ENCODE measurements at places on chromosomes 3 and 15. TPM values are rescaled to one million over a fixed set of nuclear protein-coding genes. Genes with fewer than 3 reads are reported as not detected.

Gene IL17RB
- polyA plus RNA-seq, result 14.6 TPM

Gene TEX55
- not detected for polyA plus RNA-seq

Gene ASB7
- polyA plus RNA-seq, result 17.5 TPM

Gene ZBED2
- polyA plus RNA-seq, result 0.49 TPM

Gene KLHL40
- polyA plus RNA-seq, result 0.03 TPM

Gene TMEM40
- polyA plus RNA-seq, result 1.1 TPM

Gene CELSR3
- 1.2 TPM for polyA plus RNA-seq

Gene GMNC
- 5.3 TPM for polyA plus RNA-seq

Gene CLDN16
- polyA plus RNA-seq, result 56.2 TPM

Gene GRAMD2A
- polyA plus RNA-seq, result 7.8 TPM

Gene SLCO2A1
- polyA plus RNA-seq, result 19.0 TPM

Gene MORC1
- polyA plus RNA-seq, result 0.79 TPM

Gene ACTRT3
- 4.9 TPM for polyA plus RNA-seq

Gene SCAANT1
- 0.90 TPM for polyA plus RNA-seq

Gene OSTN
- 19.2 TPM for polyA plus RNA-seq

Gene ATP8B4
- polyA plus RNA-seq, result 3.6 TPM

Gene PLSCR2
- 0.61 TPM for polyA plus RNA-seq

Gene LMCD1
- 30.1 TPM for polyA plus RNA-seq

Gene FBLN2
- 30.8 TPM for polyA plus RNA-seq

DNA sequence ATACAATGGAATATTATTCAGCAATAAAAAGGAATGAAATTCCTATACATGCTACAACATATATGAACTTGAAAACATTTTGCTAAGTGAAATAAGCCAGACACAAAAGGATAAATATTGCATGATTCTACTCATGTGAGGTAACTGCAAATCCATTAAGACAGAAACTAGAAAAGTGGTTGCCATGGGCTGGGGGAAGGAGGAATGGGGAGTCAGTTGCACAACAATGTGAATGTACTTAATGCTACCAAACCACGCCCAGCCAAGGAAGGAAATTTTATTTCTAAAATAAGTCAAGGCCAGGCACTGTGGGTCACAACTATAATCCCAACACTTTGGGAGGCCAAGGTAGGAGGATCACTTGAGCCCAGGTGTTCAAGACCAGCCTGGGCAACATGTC is 9.8 kb upstream of the GMPPB start:
- DNase-seq, result no peak

- no peak for DNase-seq
Observed at GRCh38 chr3:23402728-23403492, 199.8 kb downstream of the UBE2E2 start.

DNA sequence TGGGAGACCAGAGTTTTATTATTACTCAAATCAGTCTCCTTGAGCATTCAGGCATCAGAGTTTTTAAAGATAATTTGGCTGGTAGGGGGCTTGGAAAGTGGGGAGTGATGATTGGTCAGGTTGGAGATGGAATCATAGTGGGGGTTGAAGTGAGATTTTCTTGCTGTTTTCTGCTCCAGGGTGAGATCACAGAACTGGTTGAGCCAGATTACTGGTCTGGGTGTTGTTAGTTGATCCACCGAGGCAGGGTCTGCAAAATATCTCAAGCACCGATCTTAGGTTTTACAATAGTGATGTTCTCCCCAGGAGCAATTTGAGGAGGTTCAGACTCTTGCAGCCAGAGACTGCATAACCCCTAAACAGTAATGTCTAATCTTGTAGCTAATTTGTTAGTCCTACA is 141.0 kb downstream of the OTOL1 start:
- DNase-seq, result no peak

DNA sequence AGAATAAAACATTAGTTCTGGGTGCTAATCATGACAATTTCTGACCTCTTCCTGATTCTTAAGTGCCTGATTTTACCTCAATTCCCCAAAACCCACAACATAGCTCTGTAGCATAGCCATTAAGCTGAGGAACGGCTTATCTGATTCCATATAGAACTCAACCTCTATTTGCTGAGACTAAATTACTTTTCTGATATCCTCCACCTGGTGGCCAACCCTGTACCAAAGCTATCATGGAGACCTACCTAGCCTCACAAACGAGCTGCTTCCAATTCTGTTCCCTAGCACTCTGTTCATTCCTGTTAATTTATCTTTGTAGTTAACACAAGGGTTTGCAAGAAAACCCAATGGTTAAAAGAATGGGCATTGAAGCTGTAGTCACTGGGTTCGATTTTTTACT is 245.2 kb downstream of the PLOD2 start:
- DNase-seq, result no peak

- DNase-seq, result no peak
Observed at GRCh38 chr3:172279191-172279640, 169.0 kb downstream of the GHSR start.

GRCh38 chr15:72859017-72859756 is 75.6 kb upstream of the ADPGK start:
- no peak for DNase-seq

- no peak for DNase-seq
Observed at GRCh38 chr3:177589041-177589650, 391.9 kb upstream of the TBL1XR1 start.

GRCh38 chr3:22453906-22454535 is 703.0 kb upstream of the ZNF385D start:
- no peak for DNase-seq

DNA sequence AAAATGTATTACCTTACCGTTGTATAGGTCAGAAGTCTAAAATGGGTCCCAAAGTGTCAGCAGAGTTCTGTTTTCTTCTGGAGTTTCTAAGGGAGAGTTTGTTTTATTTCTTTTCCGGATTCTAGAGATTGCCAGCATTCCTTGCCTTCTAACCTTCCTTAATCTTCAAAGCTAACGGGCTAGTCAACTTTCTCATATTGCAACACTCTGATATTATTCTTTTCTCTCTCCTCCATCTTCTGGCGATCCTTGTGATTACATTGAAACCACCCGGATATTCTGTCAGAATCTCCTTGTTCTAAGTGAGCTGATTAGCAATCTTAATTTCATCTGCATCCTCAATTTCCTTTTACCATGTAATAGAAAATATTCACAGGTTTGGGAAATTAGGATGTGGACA is 36.2 kb upstream of the AADACL2 start:
- no peak for DNase-seq

- DNase-seq, result no peak
Observed at GRCh38 chr15:76203346-76204108, 107.7 kb downstream of the ETFA start.

- DNase-seq, result no peak
Observed at GRCh38 chr15:70035719-70036077, 62.0 kb downstream of the TLE3 start.

DNA sequence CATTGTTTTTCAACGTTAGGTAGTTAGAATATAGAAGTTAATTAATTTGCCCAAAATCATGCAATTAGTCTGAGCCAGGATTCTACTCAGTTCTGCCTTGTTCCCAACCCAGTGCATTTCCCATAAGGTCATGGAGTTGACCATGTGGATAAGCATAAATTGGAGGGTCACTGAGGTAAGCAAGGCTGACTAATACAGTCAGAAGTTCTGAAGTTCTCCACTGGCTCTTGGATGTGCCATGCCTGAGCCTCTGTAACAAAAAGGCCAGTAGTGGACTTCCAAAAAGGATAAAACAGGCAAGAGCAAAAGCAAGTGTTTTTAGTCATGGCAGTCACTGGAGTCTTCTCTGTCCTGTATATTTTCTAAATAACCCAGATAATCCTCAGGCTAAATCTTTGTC is 124.4 kb upstream of the PHLDB2 start:
- no peak for DNase-seq

DNA sequence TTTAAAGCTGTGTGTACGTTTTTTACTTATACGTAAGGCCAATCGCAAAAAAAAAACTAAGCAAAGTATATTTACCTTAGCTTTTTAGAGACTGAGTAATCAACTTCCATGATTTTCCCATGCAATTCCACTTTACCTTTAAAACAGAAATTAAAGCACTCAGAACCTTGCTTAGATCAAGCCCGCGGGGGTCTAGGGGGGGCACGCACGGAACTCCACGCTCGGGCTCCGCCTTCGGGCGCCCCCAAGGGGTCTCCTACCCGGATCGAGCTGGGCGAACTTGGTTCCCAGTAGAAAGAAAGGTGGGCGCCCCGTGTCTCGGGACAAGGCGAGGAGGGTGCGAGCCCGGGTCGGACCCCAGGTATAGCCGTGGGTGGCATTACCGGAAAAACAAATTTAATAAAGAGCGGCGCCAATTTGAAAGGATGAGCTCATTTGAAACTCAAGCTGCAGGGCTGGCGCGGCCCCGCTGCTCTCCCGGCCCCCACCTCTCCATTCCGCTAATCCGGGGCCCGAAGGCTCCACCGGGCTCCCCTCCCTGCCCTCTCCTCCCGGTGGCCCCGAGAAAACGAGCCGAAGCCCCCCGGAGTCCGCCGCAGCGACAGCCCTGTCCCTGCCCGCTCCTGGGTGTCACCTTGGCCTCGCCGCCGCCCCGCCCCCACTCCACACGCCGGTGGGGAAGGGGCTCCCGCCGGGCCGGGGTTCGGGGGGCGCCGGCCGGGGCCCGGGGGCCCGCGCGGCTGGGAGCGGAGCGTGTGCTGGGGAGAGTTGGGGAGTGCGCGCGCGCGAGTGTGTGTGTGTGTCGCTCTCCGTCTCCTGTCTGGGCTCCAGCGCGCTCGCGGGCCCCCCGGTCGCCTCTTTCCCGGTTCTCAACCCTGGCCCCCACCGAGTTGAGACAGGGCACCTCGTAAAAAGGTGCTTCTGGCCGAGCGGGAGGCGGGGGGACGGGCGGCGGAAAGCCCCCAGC is 1.5 kb downstream of the IGF2BP2 start:
- peak; percentile 57 for DNase-seq

DNA sequence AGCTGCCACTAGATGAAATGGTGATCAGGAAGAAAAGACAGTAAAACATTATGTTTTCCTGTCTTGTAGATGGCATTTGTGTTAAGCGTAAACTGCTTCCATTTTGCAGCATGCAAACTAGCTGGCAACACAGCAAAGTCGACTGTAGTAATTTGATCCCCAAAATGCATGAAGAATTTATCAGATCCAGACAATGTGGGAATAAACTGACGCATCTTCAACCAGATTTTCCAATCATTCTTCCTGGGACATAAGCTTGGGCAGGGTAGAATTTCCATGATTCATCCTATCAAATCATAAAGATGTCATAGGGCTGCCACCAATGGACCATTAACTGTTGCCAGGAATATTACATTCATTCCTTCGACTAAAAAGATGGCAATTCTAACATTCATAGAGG is 260.3 kb downstream of the ERC2 start:
- no peak for DNase-seq

GRCh38 chr15:92883163-92883875 is 16.8 kb upstream of the CHD2 start:
- DNase-seq, result no peak

GRCh38 chr3:183430325-183430957 is 2.0 kb upstream of the MCF2L2 start:
- no peak for DNase-seq

DNA sequence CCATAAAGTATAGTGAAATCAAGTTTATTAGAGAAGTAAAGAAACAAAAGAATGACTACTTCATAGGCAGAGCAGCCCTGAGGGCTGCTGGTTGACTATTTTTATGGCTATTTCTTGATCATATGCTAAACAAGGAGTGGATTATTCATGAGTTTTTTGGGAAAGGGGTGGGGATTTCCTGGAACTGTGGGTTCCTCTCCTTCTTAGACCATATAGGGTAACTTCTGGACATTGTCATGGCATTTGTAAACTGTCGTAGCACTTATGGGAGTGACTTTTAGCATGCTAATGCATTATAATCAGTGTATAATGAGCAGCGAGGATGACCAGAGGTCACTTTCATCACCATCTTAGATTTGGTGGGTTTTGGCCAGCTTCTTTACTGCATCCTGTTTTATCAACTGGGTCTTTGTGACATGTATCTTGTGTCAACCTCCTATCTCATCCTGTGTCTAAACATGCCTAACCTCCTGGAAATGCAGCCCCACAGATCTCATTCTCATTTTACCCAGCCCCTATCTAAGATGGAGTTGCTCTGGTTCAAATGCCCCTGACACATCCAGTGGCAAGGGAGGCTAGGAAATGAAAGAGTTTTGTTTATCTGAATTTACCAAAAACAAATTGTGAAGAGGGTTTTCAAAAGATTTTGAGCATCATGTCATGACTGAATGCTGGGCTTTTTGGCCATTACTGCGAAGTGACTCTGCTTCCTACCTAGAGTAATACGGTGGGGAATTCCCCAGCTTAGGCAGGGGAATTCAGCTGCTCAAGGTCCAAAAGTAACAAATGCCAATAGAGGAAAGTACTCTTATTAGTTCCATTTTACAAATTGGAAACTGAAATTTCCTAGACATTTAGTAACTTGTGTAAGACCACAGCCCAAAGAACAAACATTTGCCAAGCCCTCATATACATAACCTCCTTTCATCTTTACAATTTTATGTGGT is 6.2 kb upstream of the SPSB4 start:
- no peak for DNase-seq

GRCh38 chr3:71694358-71694999 is 30.7 kb downstream of the EIF4E3 start:
- no peak for DNase-seq

DNA sequence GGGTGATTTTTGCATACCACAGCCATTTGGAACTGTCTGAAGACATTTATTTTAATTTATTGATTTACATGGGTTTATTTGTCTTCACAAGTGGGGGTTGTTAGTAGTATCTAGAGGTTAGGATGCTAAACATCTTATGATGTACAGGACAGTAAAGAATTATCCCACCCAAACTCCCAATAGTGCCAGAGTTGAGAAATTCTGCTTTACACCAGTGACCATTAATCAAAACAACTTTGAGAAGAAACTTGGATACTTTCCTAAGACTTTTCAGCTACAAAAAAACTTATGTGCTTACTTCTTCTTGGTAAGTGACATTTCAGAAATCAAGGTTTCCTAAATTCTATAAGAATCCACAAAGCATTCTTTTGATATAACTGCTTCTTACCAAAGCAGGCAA is 156.7 kb downstream of the SUCLG2 start:
- DNase-seq, result no peak

DNA sequence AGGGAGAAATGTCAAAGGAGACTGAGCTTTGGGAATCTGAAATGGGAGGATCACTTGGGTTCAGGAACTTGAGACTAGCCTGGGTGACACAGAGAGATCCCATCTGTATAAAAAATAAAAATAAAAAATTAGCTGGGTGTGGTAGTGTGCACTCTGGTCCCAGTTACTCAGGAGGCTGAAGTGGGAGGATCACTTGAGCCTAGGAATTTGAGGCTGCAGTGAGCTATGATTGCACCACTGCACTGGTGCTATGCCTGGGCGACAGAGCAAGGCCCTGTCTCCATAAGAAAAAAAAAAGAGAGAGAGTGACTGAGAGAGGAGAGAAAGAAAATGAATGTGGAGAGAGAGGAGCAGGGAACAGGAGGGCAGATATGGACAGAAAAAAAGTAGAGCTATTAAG is 72.8 kb downstream of the SENP2 start:
- DNase-seq, result no peak

DNA sequence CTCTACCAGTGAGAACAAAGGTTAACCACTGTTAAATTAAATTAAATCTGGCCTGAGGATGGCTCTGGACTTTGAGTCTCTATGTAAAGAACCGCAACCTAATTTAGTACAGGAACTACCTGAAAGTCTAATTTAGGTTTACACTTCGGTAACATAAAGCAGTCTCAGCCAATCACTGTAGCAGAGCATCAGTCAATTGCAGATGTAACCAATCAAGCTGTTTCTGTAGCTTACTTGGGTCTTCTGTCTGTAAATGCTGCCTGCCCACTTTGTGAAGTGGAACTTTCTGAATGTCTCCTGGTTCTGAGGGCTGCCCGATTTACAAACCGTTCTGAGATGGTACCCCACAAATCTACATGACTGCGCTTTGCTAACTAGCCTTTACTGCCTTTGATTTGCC is 39.1 kb upstream of the RASGRP1 start:
- DNase-seq, result no peak

- no peak for DNase-seq
Observed at GRCh38 chr15:94238539-94239118, 7.3 kb downstream of the MCTP2 start.
